ENCODE measurements at places on chromosomes 3 and 15.

GRCh38 chr15:42457445-42458442 is 33.2 kb downstream of the ZNF106 start:
- no peak for DNase-seq

DNA sequence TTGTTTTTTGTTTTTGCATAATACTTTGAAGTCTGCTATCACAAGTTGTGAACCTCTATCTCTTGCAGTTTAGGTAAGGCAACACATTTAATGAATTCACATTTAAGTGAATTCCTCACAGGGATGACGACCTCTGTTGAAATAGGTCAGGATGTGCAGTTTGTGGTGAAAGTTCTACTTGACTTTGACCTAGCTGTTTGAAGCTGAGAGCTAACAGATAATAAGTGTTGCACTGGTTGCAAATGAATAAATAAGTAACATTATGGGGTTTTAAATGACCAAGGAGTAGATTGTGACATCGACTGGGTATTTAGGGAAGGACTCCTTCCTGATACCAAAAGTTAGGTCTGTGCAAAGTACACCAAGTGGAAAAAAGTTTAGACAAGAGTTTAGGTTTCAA is 23.9 kb downstream of the NIT2 start:
- no peak for DNase-seq

DNA sequence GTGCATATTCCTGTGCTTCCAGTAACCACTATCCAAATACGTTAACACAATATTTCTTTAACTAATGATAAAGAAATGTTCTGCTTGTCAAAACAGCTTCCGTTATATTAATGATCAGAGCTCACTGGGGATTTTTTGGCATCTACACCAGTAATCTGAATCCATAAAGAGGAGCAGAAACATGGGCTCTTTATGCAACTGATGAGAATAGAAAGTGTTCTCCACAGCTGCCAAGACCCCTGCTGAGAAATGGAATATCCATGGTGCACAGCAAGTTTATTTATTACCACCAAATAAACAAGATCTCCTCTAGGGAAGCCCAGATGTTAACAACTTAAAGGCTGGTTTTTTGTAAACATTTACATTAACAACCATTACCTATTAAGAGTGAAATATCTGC is 54.5 kb downstream of the ALDH1A2 start:
- no peak for DNase-seq

DNA sequence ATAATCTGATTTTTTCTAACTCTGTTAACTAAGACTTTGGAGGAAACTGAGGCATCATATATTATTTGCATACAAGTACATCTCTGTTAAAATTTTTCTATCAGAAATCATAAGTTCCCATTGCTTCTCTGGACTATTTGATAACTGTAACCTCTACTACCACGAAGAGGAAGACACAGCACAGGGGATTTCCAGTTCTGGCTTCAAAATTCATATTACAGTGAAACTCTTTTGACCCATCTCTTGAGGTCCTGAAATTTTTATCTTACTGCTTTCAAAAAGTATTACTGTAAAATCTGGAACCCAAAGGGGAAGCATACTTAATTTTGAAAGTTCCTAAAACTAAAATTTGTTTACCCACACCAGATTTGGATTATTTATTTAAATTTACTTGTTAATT is 4.2 kb downstream of the PLSCR1 start:
- DNase-seq = no peak

DNA sequence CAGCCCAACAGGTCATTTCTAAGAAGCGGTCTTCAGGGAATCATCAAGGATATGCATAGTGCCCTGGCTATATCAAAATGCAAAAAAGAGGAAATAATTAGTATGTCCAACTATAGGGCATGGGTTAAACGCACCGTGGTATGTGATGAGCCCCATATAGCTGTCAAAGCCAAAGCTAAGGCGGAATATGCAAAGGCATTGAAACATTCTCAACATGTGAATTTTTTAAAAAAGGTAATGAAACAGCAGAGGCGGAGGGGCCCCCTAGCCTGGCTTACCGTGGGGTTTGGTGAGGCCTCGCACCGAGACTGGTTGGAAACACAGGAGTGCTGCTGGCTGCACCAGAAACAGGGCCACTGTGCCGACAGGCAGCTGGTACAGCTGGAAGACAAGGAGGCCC is 23.2 kb downstream of the PLXND1 start:
- DNase-seq = no peak

- no peak for DNase-seq
Measured at GRCh38 chr15:64105113-64105704, 9.4 kb downstream of the SNX1 start.

- no peak for DNase-seq
Measured at GRCh38 chr3:22947851-22948250, 255.3 kb upstream of the UBE2E2 start.

- no peak for DNase-seq
Measured at GRCh38 chr3:51398595-51399310, 7.7 kb downstream of the RBM15B start.

- no peak for DNase-seq
Measured at GRCh38 chr3:150264561-150265279, 143.4 kb upstream of the TSC22D2 start.

DNA sequence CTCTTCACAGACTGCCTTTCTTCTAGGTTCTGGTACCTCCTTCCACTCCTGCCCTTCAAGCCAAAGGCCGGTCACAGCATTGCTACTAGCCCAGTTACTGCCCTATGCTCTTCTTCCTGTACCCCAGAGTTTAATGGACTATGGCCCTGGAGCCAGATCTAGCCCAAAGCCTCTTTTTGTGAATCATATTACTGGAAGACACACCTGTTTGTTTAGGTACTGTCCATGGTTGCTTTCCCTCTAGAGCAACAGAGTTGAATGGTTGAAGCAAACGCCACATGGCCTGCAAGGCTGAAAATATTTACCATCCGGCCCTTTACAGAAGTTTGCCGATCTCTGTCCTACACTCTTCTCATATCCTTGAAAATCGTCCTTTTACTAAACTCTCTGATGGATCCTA is 47.0 kb downstream of the PDZRN3 start:
- no peak for DNase-seq

DNA sequence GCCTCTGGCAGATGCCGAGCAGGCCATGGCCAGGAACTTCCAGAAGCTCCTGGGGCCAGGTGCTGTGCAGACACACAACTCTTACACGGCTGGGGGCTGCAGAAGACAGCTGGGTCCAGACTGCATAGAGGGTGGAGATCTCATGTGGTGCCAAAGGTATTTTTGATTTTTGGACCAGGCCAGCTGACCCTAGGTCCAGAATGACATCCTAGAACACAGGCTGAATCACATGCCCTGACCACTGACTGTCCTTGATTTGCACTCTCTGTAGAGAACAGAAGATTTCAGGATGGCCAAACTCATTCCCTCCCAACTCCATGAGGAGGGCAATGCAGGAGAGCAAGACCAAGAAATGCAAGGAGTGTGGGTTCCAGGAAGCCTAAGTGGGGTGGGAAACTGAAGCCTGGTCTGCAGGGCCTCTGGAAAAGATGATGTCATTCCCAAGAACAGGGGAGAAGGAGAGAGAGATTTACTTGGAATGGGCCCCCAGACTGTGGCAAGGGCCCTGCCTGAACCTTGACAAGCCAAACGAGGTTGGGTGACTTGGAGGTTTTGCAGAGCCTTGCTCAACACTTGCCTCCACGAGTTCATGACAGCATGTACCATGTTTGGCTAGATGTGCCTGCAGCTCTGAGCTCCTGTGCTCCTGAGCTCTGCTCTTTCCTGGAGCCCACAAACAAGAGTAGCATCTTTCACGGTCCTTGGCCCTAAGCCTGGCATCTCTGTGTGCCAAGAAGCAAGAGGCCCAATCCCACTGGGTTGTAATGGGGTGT is 38.5 kb upstream of the CTSH start:
- no peak for DNase-seq

DNA sequence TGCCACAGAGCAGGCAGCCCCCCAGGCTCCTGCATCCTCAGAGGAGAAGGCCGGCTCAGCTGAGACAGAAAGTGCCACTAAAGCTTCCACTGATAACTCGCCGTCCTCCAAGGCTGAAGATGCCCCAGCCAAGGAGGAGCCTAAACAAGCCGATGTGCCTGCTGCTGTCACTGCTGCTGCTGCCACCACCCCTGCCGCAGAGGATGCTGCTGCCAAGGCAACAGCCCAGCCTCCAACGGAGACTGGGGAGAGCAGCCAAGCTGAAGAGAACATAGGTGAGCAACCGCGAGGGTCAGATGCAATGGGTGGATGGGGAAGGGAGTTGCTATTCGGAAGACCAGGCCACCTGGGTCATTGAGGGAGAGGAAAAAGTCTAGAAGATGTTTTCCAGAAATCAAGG is 53.0 kb downstream of the GAP43 start:
- DNase-seq = no peak

- DNase-seq = no peak
Measured at GRCh38 chr3:185739264-185739701, 85.6 kb downstream of the IGF2BP2 start.

GRCh38 chr3:1960506-1960905 is 138.2 kb upstream of the CNTN4 start:
- DNase-seq = no peak

GRCh38 chr3:69972672-69973071 is 26.9 kb upstream of the SAMMSON start:
- DNase-seq = no peak

DNA sequence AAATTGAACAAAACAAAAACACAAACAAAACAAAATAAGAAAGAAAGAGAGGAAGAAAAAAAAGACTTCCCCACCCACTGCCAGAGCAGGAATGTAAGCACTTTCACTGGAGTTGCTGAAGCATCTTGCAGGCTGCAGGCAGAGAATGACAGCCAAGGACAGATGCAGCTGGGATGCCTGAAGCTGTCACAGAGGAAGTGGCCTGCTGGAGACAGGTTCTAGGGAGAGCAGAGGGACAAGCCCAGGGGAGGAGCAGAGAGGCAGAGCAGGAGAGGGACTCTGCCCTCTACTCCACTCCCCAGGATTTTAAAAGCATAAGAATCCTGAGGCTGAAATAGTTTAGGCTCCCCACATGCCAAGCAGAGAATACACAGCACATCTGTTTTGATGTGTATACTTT is 326.2 kb downstream of the TUSC7 start:
- DNase-seq = no peak

GRCh38 chr3:112000966-112001365 is 2.2 kb downstream of the TAGLN3 start:
- DNase-seq = no peak

DNA sequence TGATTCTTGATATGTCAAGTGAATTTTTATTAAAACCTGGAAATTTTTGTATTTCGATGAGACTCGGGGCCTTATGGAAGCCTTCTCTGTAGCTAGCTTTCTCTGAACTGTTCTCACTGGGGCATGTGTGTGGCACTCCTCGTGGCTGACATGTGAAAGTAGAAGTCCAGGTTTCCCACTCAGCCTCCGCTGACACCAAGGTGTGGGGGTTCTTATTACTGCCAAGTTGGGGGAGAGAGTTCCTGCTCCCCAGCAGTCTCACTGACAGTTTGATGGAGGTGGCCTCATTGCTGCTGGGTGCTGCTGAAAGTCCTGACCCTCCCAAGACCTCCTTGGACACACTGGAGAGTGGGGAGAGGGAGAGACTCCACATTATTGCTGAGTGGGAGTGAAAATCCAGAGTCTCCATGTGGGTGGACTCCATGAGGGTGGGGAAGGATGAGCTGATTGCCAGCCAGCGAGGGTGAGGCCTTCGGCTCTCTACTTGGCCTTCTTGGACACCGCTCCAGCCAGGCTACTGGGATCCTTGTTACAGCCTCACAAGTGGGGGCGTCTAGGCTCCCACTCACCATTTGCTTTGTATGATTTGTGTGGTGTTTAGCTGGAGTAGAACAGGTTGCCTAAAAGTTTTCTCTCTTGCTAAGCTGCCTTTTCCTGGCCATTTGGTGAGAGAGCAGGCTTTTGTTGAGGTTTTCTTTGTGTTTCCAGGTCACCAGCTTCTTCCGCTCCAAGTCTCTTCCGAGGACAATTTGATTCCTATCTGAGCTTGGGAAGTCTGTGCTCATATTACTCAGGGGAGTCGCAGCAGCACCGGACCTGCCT is 64.1 kb downstream of the LSM3 start:
- no peak for DNase-seq

DNA sequence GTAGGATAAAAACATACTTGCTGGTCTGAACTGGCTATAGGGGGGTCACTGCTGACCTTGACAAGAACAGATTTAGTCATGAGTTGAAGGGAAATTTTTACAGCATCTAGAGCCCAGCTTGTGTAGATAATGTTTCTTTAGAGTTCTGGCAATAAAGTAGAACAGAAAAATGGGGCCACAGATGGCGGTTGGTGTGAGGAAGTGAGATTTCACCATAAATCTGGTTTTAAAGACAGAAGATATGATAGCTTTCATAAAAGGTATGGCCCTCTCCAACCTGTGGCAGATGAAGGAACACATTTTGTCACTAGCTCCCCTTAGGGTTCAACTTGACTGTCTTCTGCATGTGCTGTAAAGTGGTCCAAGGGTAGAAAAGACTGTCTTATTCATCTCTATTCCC is 24.3 kb upstream of the IMPDH2 start:
- no peak for DNase-seq

DNA sequence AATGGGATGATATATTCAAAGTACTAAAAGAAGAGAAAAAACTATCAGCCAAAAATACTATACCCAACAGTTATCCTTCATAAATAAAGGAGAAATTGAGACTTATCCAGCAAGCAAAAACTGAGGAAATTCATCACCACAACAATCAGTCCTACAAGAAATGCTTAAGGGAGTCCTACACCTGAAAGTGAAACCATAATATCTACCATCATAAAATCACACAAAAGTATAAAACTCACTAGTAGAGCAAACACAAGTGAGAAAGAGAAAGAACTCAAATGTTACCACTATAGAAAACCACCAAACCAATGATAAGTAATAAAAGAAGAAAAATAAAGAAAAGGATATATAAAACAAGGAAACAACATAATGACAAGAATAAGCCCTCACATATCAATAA is 103.6 kb upstream of the NEO1 start:
- DNase-seq = no peak

GRCh38 chr3:55658690-55659562 is 171.8 kb upstream of the WNT5A start:
- peak; percentile 34 for DNase-seq

GRCh38 chr3:107092121-107092520 is 285.1 kb upstream of the CCDC54 start:
- no peak for DNase-seq

DNA sequence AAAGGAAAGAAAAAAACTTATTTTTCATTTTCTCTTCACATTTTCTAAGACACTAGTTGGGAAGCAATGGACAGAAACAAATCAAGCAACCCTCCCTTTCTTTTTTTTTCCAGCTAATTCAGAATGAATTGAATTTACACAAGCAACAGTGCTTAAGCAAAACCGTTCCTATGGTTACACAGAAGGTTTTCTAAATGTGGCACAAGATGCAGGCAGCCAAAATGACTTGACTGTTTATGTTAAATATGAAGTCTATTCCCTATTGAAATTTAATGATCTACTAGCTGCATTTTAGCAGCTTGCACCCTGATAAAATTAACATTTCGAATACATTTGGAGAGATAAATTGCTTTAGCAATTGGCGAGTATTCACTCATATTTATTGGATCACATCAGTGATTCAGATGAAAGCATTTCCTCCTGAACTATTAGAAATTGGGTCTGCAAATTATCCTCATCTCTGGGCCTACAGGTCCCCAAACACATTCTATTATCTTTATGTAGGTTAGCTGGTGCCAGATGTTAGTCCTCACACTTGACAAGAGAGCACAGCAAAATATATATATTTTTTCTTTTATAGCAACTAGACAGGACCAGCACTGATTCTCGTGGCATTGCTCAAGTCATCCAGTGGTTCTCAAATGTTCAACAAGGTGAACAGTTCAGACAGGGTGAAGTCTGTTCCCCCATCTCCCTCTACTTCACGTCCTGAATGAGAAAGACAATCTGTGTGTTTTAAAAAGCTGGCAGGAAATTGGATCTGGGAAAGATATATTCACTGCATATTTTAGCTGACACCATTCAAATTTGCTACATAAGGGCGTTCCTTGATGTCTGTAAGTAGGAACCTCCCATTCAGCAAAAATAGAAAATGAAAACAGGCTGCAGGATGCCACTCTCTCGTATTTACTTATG is 463.6 kb upstream of the KCNMB2 start:
- no peak for DNase-seq

All from WERI-Rb-1 (cell line).